ENCODE measurements at places on chromosomes 16 and 17.

- DNase-seq, result no peak
Measured at GRCh38 chr16:5756969-5757368, 659.4 kb upstream of the EEF2KMT start.

- no peak for DNase-seq
Measured at GRCh38 chr17:32449963-32450362, 5.7 kb downstream of the PSMD11 start.

DNA sequence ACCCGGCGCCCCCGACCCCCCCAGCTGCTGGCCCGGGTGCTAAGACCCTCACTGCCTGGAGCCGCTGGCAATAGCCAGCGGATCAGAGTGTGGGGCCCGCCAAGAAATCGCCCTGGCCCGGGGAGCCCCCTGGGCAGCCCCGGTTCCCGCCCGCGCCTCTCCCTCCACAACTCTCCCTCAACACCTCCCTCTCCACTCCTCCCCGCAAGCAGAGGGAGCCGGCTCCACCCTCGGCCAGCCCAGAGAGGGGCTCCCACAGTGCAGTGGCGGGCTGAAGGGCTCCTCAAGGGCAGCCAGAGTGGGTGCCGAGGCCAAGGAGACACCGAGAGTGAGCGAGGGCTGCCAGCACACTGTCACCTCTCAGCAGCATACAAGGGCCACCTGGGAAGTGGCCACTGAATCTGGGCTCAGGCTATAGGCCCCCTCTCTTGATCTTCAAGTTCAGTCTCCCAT is 385.5 kb downstream of the SEC14L1 start:
- DNase-seq, result no peak

DNA sequence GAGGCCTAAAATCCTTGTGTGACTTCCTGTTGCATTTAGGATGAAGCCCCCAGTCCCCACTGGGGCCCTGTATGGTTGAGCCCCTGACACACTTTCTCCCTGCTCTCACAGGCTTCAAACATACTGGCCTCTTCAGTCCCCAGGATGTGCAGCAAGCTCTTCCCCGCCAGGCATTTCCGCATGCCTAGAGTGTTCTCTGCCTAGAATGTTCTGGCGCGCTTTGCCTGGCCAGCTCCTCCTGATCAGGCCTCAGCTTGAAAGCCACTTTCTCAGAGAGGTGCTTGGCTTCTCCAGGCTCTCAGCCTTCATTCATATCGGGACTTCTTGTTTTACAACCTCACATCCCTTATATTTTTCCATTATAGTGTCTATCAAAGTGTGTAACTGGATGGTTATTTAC is 123.7 kb downstream of the SPACA3 start:
- no peak for DNase-seq

- no peak for DNase-seq
Measured at GRCh38 chr16:11088074-11088730, 143.8 kb downstream of the CLEC16A start.

DNA sequence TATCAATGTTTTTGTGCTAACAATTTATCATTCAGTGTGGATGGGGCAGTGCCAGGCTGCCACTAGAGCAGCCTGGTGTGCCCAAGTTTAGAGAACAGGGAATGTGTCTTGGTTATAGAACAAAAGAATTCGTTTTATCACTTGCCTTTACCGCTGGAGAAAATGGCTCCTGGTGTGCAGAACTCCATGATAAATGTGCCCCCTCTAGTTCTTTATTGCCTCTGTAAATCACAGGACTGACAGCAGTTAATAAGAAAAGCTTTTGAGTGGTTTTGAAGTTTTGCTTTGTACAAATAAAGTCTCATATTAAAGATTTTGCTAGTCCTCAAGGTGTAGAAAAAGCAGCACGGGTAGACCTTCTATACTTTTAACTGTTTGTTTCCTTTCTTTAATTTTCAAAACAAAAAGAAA is 28.2 kb upstream of the PSMD7 start:
- no peak for DNase-seq

DNA sequence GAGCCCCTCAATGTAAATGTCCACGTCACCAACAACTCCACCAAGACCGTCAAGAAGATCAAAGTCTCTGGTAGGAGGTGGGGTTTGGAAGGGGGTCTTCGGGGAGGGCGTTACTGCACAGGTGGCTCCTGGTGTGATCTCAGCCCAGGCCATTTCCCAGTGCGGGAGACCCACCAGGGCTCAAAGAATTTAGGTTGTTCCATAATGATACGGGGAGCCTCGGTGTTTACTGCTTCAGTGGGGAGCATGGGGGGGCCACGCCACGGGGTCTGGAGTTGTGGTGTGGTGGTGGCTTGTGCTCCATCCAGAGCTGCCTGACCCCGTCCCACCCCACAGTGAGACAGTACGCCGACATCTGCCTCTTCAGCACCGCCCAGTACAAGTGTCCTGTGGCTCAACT is 7.8 kb downstream of the ARRB2 start:
- no peak for DNase-seq

- DNase-seq, result no peak
Measured at GRCh38 chr16:72012607-72013006, 4.1 kb downstream of the DHODH start.

- DNase-seq, result no peak
Measured at GRCh38 chr17:21031756-21032396, 10.9 kb downstream of the USP22 start.

DNA sequence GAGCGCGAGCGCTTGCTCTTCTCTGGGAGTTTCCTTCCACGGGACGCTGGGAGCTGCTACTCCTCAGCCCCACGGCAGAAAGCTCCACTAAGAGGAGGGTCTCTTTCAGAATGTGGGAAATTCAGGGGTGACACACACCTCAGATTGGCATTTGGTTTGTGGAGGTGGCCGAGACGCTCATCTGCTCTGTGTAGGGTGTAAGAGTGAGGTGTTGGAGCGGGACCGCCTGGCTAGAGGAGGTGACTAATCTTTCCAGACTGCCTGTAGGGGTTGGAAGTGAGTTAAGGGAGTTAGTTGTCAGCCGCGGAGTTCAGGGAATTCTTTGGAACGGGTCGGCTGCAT is 735 bp downstream of the PSMD11 start:
- DNase-seq, result no peak

GRCh38 chr17:8826808-8827435 is 27.8 kb upstream of the MFSD6L start:
- no peak for DNase-seq

- no peak for DNase-seq
Measured at GRCh38 chr17:12974005-12974531, 43.8 kb downstream of the ELAC2 start.

DNA sequence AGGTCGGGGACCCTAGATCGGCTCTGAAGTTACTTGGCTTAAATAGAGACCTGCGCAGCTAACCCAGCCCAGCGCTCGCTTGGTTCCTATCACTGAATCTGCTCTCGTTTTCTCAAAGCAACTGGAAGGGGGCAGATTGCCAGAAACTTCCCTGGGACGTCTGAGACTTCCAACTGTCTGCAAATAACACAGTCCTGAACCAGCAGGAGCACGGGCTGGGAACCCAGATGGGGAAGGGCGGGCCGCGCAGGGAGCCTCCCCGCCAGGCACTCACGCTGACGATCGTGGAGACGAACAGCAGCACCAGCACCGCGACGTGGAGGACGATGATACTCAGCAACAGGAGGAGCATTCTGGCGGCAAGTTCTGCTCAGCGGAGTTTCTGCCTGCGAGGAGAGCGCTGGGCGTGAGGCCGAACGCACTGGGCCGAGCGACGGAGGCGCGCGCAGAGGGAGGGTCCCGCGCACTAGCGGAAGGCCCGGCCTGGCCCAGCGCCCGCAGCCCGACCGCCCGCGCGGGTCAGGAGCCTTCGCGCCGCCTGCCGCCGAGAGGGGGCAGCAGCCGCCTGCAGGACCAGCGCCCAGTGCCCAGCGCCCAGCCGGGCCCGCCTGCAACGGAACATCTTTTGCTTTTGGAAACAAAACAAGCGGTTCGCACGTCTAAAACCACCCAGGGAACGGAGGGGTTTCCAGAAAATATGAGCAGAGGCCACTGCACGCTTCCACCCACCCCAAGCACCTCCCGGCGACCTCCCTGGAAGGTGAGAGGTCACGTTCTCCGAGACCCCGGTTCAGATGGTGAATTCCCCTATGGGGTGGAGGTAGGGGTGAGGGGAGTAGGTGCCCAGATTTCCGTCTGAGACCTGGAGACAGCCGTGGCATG is 4.5 kb downstream of the PMP22 start:
- DNase-seq, result no peak

- no peak for DNase-seq
Measured at GRCh38 chr17:50170662-50171370, 5.0 kb downstream of the SGCA start.

- no peak for DNase-seq
Measured at GRCh38 chr16:11501632-11502031, 85.1 kb downstream of the LITAF start.

DNA sequence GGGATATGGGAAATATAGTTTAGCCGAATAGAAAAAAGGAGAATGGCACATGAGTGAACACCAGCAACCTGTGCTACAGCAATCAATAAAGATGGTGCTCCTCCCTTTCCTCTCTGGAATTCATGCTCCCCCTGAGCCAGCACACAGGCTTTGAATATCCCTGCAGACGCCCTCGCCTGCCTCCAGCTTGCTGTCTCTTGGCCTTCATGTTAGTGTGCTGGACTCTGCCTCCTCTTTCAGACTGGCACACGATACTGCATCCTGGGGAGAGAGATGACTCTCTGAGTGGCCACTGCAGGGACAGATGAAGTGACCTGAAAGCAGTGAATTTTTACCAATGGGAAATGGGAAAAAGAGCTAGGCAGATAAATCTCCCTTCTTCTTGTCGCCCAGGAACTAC is 498.6 kb upstream of the SALL1 start:
- DNase-seq, result no peak

DNA sequence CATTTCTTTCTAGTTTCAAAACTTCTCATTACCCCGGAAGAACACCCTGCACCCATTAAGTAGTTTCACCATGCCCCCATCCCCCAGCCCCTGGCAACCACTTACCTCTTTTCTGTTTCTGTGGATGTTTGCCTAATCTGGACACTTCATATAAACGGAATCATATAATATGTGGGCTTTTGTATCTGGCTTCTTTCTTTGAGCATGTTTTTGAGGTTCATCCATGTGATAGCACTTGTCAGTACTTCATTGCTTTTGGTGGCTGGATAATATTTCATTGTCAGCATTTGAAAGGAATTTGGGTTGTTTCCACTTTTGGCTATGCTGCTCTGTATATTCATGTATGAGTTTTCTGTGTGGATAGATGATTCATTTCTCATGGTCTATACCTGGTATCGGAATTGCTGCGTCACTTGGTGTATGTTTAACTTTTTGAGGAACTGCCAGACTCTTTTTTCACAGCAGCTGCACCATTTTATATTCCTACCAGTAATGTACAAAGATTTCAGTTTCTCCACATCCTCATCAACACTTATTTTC is 30.0 kb upstream of the SLC5A10 start:
- no peak for DNase-seq

GRCh38 chr16:72198021-72198711 is 26.2 kb upstream of the PMFBP1 start:
- DNase-seq, result no peak

DNA sequence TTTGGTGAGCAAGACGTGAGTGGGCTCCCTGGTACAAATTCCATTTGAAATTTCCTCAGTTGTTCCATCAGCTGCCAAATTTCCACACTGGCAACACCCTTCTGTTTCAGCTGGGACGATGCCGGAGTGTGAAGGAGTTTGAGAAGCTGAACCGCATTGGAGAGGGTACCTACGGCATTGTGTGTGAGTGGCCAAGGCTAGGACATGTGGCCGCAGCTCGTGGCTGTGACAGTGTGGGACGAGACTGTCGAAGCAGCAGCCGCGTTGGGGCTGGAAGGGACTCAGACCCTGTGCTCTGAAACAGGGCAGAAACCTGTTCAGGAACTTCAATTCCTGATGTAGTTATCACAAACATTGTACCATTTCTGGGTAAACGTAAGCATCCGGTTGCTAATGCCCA is 2.7 kb downstream of the CDK10 start:
- no peak for DNase-seq

DNA sequence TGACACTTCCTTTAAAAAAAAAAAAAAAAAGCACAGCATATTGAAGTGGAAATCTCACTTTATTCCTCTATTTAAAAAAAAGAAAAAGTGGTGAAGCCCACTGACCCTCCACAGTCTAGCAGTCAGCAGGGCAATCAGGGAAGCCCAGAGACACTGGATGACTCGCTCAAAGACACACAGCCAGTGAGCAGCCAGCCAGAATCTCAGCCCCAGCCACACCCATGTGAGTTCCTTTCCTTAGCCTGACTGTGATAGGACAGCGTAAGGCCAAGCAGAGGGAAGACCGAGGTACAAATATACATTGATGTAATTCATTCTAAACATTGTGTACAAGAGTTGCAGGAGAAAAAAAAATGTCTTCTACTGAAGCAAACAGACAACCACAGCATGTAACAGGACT is 22.5 kb downstream of the XPO6 start:
- DNase-seq, result no peak

- no peak for DNase-seq
Measured at GRCh38 chr16:84088695-84089395, 27.9 kb downstream of the MBTPS1 start.

DNA sequence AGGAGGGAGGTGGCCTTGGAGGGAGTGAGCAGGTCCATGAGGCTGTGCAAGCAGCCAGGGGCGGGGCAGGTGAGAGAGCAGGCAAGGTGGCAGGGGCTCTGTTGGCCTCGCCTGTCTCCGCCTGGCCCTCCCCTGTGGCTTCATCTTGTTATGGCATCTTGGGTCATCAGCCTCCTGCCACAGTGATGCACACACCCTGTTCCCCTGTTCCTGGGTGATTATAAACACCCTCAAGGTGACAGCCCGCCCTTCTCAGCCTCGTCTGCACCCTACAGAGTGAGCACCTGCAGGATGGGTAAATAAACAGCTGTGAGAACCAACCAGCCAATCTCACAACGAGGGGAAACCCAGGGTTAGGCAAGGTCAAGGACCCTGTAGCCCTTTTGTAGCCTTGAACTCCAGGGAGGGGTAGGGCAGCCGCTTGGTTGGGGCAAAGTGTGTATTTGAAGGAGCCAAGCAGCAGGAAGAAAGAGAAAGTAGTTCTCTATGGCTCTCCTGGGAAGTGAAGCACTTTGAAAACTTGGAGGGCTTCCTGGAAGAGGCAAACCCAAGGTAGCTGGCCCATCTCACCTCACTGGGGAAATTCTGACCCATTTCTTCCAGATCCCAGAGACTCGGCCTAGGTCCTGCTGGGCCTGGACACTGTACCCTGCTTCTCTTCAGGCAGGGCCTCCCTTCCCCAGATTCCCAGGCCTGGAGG is 60.6 kb downstream of the NT5M start:
- DNase-seq, result no peak

- no peak for DNase-seq
Measured at GRCh38 chr16:62568926-62569325, 532.7 kb upstream of the CDH8 start.

DNA sequence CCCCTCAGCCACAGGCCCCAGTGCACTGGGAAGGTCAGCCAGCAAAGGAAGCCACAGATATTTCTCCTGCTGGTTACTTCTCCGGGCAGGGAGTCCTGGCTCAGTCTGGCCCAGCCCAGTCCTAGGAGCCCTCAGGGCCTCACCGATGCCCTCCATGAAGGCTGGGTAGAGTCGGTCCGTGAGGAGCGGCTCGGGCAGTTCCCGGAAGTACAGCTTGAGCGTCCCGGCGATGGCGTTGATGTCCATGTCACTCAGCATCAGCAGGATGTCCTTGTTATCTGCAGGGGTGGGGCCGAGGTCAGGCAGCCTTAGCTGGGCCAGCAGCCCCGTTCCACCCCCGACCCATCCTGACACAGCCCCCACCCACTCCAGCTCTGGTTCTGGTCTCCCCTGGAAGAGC is 13.7 kb downstream of the TIMM22 start:
- DNase-seq, result no peak

All from activated T-helper 1 cell treated with anti-CD3 and anti-CD28 coated beads, Interleukin-2, amount 50 U/mL, for 16 hours (primary cell).